ENCODE measurements at places on chromosomes 2 and 18.

DNA sequence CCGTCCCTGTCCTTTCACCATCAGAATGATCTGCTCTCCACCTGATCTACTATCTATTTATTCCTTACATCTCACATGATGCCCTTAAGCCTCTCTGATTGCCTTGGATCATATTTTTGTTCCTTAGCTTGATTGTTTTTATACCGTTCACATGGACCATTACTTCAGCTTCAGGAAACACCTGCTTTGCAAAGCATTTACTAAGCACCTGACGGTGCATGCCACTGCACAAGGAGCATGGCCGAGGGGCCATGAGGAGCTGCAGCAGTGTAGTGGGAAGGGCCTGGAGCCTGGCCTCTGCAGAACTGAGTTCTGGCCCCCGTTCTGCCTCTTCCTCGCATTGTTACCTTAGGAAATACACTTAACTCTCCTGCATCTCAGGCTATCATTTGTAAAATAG lies 124.1 kb upstream of the NDUFV2 start:
- DNase-seq, result no peak

- DNase-seq, result no peak
These were observed 90.5 kb upstream of the MAPK4 start for GRCh38 chr18:50469380-50469781.

DNA sequence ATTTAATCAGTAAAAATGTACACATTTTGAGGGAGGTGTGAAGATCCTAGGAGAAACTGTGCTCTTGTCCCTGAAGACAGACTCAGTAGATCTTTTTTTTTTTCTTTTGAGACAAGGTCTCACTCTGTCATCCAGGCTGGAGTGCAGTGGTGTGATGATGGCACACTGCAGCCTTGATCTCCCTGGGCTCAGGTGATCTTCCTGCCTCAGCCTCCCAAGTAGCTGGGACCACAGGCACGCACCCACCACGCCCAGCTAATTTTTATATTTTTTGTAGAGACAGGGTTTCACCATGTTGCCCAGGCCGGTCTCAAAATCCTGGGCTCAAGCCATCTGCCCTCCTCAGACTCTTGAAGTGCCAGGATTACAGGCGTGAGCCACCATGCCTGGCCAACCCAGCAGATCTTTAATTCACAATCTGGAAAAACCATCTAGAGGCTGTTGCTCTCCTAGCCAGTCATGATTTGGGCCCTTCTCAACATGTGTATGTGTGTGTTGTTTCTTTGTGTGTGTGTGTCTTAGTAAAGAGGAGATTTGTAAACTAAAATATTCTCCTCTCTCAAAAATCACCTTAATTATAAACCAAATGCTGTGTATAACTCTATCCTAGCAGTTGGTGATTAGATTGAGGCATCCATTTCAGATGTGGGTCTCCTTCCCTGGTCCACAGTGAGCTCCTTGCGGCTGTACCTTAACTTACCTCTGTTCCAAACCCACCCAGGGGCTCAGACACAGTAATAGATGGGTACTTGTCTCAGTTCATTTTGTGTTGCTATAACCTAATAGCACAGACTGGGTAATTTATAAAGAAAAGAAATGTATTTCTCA lies 3.9 kb upstream of the MYCN start:
- DNase-seq, result no peak

DNA sequence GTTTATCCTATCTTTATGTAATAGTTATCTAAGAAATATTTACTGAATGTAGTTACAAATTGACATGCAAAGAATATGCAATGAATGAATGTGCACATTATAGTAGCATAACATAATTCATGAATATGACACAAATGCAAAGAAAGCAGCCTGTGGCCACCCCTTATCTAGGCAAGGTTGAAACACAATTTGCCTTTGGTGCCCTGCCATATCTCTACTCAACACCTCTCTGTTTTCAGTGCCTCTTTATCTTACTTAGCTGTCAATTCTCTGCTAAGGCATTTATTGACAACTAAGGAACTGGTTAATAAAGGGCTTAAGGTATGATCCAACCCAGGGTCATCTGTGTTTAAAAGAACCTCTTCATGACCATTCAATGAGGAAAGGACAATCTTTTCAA lies 18.9 kb downstream of the REV1 start:
- DNase-seq, result no peak

- DNase-seq, result no peak
These were observed 588.9 kb upstream of the NRXN1 start for GRCh38 chr2:51620796-51621195.

DNA sequence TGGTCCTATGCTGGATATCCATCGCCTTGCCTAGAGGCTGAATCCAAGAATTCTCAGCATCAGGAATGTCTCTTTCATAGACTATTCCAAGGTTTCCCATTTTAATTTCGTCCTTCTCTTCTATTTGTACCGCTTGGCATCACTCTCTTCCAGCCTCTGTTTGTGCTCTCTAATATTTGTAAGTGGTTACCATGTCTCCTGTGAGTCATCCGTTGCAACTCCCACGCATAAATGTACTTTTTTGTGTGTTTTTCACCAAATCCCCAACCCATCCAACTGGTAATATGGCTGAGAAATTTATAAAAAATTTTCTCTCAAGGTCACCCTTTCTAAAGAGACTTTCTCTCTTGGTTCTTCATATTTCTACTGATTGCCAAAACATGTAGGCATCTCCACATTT lies 21.8 kb downstream of the COLEC12 start:
- DNase-seq, result no peak

DNA sequence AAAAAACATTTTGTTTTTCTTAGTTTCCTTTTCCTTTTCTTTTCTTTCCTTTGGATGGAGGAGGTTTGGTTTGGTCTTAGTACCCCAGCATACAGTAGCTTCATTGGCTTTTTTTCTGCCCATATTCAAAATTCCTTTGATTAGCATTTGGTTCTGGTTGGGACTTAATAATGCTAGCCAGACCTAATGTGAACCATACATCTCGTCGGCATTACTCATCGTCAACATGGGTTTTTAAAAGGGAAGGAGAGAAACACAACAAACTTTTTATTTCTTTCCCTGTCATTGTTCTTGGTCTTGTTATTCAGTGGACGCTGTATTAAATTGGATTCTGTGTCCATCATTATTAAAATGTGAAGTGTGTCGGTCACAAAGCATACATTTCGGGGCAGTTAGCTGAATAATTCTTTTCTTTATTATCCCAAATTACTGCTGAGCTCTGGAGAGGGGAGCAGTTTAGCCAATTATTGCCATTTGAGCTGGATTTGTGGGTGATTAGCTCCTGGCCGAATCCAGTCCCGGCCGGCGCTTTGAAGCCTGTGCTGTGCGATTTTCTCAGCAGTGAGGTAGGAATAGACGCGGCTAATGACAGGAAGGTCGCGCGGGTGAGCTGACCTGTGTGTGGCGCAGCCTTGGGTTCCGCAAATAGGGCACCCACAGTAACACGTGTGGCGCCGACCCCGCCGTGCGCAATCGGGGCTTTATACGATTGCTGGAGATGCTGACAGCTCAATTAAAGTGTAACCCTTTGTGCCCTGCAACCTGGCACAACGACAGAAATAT lies 303.3 kb downstream of the GBX2 start:
- no peak for DNase-seq

DNA sequence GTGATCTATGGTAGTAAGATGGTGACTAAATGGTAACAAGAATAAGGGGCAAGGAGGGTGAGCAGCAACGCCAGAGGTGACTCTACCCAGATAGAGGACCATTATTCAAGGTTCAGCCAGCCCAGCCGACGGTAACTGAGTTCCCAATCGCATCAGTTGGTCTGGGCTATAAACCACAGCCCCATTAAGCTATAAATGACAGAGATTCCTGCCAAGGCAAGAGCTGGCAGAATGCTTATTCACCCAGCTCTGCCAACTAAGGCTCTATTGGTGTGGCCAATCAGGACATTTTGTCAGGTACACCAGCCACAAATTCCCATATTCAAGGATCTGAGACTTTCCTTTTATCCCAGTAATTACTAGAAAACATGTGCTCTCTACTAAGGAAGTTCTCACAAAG lies 3.6 kb downstream of the CHN1 start:
- DNase-seq, result no peak

GRCh38 chr18:49849331-49850217 lies 36.2 kb upstream of the ACAA2 start:
- DNase-seq, result no peak

All from MV-4-11 (cell line).